ENCODE measurements at places on chromosomes 6 and 20.
A peak's percentile ranks its signal among the peaks of the same experiment; 100 is the strongest.

DNA sequence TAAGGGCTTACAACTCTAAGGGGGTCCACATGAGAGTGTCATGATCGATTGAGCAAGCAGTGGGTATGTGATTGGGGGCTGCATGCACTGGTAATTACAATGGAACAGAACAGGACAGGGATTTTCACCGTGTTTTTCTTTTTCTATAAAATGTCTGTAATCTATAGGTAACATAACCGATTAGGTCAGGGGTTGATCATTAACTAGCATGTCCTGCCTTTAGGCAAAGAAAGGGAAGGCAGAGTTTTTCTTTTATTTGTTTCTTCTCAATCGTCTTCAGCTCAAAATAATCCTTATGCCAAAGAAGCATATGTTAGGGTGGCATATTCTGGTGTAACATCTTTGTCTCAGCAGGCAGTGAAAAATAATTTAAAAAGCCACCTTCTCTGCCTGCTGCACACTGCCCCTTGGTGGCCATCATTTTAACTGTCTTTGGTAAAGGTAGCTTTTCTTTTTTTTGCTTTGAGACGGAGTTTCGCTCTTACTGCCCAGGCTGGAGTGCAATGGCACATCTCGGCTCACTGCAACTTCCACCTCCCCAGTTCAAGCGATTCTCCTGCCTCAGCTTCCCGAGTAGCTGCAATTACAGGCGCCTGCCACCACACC lies 9.7 kb upstream of the CEP43 start:
- DNase-seq: peak; percentile 60

- peak; percentile 76 for DNase-seq
Measured at GRCh38 chr6:31620586-31621319, at the start of gene PRRC2A. Gene PRRC2A (plus strand): TSS chr6:31620715. CDS start chr6:31622790, 2,075 bp downstream.

- no peak for DNase-seq
Measured at GRCh38 chr20:21437248-21437647, 39.9 kb upstream of the NKX2-4 start.

GRCh38 chr6:7154341-7155139 lies 46.8 kb downstream of the RREB1 start:
- peak; percentile 44 for DNase-seq

DNA sequence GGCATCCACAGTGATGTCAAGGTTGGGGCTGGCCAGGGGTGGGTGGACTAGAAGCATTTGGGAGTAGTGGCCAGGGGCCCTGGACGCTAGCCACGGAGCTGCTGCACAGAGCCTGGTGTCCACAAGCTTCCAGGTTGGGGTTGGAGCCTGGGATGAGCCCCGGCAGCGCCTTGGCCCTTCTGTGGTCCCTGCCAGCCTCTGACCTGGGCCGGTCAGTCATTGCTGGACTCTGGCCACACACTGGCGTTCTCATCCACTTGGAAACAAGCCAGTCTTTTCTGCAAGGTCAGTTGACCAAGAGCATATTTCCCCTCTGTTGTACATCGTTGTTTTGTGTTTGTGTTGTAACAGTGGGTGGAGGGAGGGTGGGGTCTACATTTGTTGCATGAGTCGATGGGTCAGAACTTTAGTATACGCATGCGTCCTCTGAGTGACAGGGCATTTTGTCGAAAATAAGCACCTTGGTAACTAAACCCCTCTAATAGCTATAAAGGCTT lies 8.4 kb downstream of the PSMA7 start:
- DNase-seq: no peak

GRCh38 chr6:49328051-49328744 lies 134.9 kb downstream of the MMUT start:
- DNase-seq: no peak

GRCh38 chr6:14948586-14949245 lies 297.2 kb upstream of the JARID2 start:
- no peak for DNase-seq

DNA sequence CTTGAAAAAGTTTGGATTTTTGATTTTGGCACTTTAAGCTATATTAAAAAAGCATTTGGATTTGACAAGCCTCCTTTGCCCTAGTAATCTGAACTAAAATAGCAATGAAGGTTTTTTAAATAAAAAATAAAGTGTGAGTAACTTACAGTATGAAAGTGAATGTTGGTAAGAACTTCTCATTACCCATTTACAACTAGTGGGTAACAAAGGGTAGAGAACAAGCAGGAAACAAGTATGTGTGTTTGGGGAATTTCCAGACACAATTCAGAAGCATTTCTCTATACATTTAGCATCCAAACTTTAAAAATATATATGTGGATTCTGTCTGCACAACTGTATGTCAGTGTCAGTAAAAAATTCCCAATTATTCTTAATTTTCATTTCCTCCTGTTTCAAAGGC lies 2.9 kb downstream of the TMEM30A start:
- DNase-seq: peak; percentile 31

- no peak for DNase-seq
Measured at GRCh38 chr6:130943738-130944137, 116.5 kb downstream of the SMLR1 start.

GRCh38 chr20:56626367-56627121 lies 2.6 kb upstream of the TFAP2C start:
- DNase-seq: peak; percentile 17

GRCh38 chr6:168016721-168017525 lies 19.5 kb downstream of the KIF25 start:
- DNase-seq: no peak

DNA sequence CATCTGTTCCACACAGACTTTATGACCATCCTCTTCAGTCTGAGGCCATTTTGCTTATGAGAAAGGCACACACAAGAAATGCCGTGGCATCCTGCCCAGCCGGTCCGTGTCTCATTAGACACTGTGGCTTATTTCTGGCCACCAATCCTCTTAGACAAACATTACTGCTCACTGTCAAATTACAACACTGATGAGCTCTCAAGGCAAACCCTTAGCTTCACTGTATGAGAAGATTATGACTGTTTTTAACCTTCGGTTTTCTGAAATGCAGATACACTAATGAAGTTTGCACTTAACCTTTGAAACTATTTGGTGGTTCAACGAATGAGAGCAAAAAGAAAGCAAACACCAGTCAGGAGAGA lies 50.5 kb upstream of the DST start:
- no peak for DNase-seq

GRCh38 chr20:39943336-39943735 lies 745.7 kb downstream of the MAFB start:
- no peak for DNase-seq

DNA sequence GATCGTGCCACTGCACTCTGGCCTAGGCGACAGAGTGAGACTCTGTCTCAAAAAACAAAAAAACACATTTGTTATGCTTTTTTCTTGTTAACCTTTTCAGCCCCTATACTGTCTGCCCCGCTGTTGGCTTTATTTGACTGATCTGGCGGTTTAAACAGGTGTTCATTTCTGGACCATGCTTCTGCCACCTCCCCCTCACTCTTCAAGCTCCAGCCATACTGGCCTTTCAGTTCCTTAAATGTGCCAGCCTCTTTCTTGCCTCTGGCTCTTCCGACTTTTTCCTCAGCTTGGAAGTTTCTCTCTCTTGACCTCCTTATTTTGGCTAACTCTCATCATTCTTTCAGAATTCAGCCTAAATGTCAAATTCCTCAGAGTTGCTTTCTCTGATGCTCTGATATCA lies 35.2 kb upstream of the TXLNB start:
- no peak for DNase-seq

DNA sequence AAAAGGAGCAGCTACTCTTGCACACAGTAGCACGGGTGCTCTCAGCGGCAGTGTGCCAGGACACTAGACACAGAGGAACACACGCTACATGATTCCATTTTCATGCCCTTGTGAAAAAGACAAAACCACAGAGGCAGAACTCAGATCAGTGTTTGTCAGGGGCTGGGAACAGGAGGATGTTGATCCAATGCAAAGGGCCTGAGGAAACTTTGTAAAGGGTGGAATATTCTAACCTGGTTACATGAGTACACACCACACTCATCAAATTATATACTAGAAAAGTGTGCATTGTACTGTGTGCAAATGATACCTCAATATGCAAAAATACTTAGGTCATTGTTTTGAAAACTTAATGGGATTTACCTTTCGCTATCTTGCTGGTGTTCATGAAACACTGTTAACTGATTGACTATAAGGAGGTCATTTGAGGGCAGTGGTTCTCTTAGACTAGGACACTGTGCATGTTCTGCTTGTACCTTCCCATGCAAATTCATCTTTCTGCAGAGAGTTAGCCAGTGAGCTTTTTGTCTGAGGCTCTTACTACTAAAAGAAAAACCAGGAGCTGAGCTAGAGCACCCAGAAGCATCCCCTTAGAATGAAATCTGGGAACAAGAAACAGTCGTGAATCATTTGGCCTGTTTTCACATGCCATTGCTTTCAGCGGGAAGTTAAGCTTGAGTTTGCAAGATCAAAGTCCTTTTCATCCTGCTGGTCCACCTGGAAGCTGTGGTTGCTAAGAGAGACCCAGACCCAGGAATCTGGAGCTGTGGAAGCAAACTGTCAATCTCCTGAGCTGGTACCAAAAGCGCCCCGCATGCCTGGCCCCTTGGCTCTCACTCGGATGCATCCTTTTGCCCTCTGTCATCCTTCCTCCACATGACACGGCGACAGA lies 204.8 kb downstream of the TTLL2 start:
- no peak for DNase-seq

DNA sequence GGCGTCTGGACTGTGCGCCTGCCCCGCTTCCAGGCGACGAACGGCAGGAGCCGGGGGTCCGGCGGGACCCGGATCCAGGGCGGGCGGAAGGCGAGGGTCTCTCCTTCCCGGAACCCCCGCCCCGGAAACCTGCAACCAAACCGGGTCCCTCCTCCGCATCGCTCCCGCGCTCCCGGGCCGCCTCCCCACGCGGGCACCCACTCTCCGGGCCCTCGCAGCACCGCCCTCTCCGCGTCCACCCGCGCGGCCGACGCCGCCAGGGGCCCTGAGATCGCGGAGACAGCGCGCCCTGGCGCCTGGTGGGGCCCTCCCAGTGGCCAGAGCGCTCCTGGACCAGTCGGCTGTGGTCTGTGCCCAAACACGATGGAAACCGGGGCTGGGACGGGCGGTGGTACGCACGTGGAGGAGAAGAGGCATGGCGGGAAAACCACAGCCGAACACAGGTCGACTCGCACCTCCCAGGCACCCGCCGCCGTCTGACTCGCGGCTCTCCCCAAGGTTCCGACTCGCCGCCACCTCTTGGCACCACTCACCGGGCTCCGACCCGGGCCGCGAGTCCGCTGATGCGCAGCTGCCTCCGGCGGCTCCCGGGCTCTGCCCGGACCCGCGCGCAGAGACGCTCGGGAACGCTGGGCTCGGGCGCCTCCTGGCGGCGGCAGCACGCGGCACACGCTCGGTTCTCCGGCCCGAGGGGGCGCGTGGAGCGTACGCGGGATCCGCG lies 7.9 kb downstream of the NKX2-2 start:
- DNase-seq: peak; percentile 67

DNA sequence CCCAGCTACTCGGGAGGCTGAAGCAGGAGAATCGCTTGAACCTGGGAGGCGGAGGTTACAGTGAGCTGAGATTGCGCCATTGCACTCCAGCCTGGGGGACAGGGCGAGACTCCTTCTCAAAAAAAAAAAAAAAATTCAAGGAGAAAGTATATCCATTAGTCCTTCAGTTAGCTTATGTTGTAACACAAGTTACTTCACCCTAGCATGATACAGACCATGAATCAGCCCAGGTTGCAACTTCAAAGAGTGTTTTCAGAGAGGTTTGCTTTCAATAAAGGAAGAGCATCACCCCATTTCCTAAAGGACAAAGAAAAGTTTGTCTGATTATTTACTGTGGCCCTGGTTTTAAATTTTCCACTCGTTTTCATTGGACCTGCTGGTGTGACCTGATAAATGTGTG lies 73.0 kb downstream of the SERAC1 start:
- DNase-seq: no peak

DNA sequence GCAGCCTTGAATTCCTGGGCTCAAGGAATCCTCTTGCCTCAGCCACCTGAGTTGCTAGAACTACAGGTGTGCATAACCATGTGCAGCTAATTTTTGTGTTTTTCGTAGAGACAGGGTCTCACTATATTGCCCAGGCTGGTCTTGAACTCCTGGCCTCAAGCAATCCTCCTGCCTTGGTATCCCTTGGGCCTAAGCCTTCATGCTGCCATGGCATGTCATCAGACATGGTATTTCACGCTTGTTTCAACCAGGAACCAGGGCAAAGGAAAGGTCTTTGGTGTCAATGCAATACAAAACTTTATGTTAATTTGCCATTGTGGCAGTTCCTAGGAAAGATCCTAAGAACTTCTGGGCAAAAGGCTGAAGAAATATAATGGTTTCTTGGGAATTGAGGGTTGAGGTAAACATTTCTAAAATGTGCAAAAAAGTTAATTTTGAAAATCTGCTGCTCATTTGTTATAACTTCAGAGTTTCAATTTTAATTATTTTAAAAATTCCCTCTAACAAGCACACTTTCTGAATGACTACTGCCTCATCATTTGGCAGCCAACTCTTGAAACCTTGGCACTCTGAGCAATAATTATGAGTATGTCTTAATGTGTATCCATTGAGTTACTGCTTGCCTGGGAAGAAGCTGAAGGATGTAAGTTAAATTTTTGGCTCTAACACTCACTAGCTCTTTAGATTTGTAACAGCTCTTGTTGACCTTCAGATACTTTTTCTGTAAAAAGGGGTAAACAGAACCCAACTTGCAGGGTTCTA lies 154.1 kb downstream of the GJA10 start:
- peak; percentile 71 for DNase-seq

- no peak for DNase-seq
Measured at GRCh38 chr6:38988736-38989449, 59.7 kb upstream of the GLP1R start.

DNA sequence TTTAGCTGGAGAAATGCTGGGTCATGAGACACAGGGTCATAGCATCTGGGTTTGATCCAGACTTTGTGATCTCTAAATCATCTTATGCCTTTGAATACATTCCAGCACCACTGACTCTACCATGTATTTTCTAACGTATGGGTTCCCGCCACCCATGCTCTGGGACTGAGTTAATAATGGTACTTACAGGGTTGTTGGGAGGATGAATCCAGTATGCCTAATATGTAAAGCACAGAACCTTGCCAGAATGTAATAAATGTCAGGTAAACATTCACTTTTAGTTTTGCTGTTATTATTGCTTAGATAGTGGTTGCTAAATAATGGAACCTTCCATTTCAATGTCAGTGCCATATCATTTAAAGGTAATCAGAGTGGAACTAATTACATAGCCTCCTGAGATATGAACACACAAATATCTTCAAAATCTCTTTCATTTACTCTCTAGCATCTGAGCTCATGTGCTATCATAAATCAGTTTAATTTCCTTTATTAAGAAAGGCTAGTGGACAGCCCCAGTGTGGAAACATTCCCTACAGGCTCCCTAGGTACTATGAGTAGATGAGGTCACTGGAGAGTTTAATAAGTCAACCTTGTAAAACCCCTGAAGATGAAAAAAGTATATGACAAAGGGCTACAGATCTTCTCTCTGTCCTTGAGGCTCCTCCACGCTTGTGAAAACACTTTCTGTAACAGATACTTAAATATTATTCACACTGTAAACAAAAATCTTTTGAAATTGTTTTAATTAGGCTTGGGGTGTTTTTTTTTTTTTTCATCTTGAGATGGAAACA lies 226.6 kb downstream of the ALDH8A1 start:
- DNase-seq: no peak

- no peak for DNase-seq
Measured at GRCh38 chr6:170258407-170258806, 32.5 kb downstream of the DLL1 start.
